ENCODE measurements at places on chromosomes 2 and 18.
A peak's percentile ranks its signal among the peaks of the same experiment; 100 is the strongest.

DNA sequence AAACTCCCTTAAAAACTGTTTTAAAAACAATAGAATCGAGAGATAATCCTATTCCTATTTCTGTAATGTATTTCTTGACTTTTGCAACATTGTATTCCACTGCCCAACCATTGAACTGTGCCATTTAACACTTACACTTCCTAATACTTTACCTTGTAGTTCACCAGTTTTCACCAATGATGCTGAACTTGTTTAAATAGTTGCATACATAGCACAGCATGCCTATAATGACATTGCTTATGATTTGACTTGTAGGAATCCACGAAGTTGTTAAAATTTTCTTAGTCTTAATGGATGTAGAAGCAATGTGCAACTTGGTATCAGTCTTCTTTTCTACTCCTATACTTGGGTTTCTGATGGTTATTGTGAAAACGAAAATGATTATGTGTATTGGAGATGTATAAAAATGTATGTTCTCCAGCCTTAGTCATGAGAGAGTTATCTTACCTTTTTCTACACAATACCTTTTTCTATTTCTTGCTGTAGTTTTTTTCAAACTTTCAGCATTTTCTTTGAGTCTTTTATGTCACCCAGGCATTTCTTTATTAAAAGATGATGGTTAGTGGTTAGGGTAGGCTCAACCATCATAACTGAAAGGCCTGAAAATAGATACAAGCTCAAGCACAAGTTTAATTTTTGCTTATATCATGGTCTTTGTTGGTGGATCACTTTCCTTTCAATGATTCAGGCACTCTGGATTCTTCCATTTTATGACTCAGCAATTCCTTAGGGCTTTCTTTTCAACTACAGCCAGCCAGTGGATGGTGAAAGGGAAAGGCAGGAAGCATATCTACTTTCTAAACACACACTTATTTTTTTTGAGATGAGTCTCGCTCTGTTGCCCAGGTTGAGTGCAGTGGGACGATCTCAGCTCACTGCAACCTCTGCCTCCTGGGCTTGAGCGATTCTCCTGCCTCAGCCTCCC lies 9.4 kb downstream of the GPD2 start:
- no peak for ATAC-seq

- no peak for ATAC-seq
Observed at GRCh38 chr2:177326005-177326404, 61.5 kb upstream of the NFE2L2 start.

GRCh38 chr2:74198023-74198460 lies 373 bp upstream of the MTHFD2 start:
- no peak for ATAC-seq

GRCh38 chr18:35451032-35451431 lies 46.7 kb downstream of the INO80C start:
- no peak for ATAC-seq

GRCh38 chr2:39099870-39100728 lies 20.8 kb downstream of the SOS1 start:
- ATAC-seq: peak; percentile 87

- ATAC-seq: no peak
Observed at GRCh38 chr2:73890301-73891092, 2.3 kb upstream of the ACTG2 start.

DNA sequence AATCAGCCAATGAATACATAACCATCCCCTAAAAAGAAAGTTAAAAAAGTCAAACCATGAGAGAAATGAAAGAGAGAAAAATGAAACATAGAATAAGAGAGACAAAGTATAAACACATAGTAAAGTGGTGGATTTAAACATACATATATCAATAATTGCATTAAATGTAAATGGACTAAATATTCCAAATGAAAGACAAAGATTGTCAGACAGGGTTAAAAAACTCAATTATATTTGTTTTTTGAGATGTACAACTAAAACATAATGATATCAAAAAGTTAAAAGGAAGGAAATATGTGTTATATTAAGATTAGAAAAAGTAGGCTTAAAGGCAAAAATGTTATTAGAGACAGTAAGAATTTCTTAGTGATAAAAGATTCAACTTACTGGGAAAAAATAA lies 83.8 kb upstream of the CELF4 start:
- ATAC-seq: no peak

DNA sequence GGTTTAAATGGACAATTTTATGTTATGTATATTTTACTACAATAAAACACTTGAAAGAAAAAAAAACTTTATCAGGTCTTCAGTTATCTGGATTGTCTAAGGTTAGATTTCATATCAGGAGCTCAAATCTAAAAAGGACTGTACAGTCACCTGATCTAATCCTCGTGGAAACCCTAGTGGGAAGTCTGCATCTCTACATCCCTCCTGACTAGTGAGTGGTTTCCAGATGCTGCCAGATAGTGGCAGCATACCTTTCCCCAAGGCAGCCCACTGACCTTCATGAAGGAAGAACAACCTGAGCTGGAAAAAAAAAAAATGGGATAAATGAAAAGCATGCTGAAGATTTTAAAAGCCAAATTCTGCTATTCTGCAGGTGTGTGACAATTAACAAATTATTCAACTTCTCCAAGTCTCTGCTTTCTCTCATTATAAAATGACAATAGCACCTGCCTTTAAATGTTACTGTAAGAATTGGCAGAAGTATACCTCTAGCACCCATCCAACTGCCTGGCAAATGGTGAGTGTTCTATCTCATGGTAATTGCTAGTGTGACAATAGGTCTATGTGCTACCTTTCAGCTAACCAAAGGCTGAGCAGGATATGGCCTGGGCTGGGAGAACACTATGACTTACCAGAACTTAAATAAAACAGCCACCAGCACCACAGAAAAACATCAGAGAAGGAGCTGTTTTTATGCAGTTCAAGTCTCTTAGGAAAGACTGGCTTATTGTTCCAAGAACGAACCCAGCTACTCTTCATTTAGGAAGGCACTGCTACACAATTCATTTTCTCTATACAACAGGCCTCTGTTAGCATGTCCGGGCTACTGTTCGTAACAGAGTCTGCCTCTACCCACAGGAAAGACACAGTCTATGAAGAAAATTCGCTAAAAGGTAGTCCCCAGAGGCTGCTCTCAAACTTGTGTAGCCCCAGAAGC lies 8.6 kb downstream of the CLASP1 start:
- ATAC-seq: no peak
